ENCODE measurements at places on chromosomes 12 and 14. TPM values are rescaled to one million over a fixed set of nuclear protein-coding genes. Genes with fewer than 3 reads are reported as not detected.

Gene SSTR1
- total RNA-seq: 4.3 TPM

Gene ADAM20
- 0.38 TPM for total RNA-seq

Gene SYCP3
- total RNA-seq: 0.23 TPM

DNA sequence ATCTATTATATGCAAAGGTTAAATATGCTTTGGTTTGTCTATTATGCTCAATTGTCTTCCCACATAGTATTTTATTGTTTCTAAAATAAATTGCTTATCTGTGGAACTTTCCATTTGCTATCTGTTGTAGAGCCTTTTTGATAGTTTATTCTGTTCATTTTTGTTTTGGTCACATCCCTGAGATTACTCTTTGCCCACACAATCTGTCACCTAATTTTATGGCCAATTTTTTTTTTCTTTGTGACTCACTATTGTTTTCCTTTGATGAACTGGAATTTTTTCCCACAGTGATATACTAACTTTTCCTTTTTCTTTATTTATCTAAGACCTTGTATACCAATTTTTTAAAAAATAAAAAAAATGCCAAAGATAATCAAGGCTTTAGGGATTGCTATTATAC, 61.1 kb downstream of the RASSF9 start:
- DNase-seq: no peak

GRCh38 chr12:105420659-105421240, 90.3 kb downstream of the C12orf75 start:
- DNase-seq: peak; percentile 51

GRCh38 chr14:70827752-70828151, 18.4 kb upstream of the MAP3K9 start:
- no peak for DNase-seq

GRCh38 chr14:35047976-35048513, 2.0 kb downstream of the FAM177A1 start:
- no peak for DNase-seq

GRCh38 chr14:39015360-39015961, 87.6 kb downstream of the SEC23A start:
- DNase-seq: no peak

DNA sequence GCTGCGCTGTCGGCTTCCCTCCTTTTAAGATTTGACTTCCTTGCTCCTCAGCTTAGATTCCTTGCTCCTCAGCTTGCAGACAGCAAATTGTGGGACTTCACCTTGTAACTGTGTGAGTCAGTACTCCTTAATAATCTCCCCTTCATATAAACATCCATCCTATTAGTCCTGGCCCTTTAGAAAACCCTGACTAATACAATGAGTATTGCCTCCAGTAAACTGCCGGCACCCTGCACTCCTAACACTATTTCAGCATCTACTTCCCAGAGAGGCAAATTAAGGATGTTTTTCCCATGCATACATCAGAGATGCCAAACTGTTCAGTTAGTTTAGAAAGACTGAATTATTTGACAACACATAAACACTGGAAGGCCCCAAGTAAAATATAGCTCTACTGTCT, 611.3 kb upstream of the TMEM132C start:
- no peak for DNase-seq

DNA sequence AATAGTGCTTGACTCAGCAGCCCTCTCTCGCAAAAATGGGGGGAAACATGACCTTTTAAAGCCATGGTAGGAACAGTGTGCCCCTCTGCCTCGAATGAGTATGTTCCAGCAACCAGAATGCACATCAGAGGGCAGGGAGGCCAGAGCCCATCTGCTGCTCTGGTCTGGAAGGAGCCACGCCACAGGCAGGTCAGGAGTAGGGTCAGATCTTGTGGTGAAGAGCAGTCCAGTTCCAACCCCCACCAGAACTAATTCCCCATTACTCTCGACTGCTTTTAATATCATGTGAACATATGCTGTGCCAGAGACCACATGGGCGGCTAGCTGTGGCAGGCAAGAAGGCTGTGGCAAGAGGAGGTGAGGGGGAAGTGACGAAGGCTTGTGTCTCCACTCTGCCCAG, 34.6 kb upstream of the TMX1 start:
- DNase-seq: no peak

- DNase-seq: no peak
Measured at GRCh38 chr12:92094751-92095161, 50.9 kb downstream of the BTG1 start.

GRCh38 chr12:30643366-30643765, 52.3 kb downstream of the IPO8 start:
- no peak for DNase-seq

Measured in left lung (tissue), 14 donors.